ENCODE measurements at places on chromosomes 11 and 22.

DNA sequence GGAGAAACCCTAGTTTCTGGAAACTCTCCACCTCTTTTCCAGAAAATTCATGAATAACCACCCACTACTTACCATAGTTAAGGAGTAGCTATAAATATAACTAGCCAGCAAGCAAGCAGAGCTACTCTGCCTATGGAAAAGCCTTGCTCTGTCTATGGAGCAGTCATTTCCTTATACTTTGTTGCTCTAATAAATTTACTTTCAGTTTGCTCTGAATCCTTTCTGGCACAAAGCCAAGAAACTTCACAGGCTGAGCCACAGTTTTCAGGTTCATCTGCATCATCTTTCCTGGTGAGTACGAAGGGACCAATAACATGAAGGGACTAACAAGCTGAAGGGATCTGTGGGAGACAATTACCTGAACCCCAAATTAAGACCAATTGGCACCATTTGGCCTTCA, 4.6 kb downstream of the OR4C45 start:
- DNase-seq: no peak

GRCh38 chr11:130937051-130937450, 20.8 kb upstream of the SNX19 start:
- no peak for DNase-seq

- DNase-seq: no peak
These were observed 119.4 kb downstream of the ARHGAP8 start for GRCh38 chr22:44871782-44872181.

GRCh38 chr11:126660321-126660720, 304.8 kb downstream of the ST3GAL4 start:
- DNase-seq: no peak

- no peak for DNase-seq
These were observed 410.7 kb upstream of the API5 start for GRCh38 chr11:42901084-42901483.

DNA sequence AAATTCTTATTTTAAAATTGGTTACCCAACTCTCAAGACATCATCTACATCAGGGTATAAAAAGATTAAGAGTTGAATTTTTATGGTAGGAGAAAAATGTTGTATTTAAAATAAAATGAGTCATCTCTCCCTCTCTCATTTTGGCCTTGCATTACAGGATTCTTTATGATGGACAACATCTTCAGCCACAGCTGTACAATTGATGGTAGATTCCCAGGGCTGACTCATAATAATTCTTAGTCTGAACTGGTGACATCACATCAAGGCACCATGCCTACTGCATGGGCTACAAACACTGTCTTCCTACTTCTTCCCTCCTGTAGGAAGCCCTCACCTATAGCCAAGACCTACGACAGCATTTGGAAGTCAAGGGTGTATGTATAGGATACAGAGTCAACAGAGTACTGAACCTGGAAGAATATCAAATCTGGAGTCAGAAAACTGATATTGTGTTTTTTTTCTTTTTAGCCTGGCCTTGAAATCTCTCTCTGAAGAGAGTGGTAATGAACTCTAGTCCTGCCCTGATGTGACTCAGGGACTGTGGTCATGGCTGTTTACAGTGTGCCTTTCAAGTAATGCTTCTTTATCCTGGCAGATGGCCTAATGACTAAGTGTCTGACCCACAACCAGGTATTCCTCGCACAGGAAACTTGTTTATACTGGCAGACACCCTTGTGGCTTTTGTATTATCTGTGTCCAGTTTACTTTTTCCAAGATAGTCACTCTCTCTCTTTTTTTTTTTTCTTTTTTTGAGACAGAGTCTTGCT, 32.5 kb downstream of the MRGPRX2 start:
- no peak for DNase-seq

GRCh38 chr22:46546466-46547178, 9.2 kb upstream of the CELSR1 start:
- DNase-seq: no peak

DNA sequence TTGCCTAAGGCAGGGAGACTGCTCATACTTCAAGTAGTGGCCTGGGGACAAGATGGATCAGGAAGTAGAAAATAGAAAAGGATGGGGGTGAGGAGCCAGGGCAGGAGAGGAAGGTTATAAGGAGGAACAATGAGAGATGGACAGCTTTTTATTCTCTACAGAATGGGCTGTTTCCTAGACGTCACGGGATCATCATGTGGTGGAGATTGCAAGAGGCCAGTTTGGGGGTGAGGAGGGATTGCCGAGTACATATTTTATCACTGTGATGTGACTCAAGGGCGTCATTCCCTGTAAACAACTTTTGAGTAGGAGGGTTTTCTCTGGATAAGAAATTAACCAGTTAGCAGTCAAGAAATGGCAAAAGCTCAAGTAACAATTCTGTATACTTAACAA, 406.3 kb downstream of the ETS1 start:
- DNase-seq: no peak

DNA sequence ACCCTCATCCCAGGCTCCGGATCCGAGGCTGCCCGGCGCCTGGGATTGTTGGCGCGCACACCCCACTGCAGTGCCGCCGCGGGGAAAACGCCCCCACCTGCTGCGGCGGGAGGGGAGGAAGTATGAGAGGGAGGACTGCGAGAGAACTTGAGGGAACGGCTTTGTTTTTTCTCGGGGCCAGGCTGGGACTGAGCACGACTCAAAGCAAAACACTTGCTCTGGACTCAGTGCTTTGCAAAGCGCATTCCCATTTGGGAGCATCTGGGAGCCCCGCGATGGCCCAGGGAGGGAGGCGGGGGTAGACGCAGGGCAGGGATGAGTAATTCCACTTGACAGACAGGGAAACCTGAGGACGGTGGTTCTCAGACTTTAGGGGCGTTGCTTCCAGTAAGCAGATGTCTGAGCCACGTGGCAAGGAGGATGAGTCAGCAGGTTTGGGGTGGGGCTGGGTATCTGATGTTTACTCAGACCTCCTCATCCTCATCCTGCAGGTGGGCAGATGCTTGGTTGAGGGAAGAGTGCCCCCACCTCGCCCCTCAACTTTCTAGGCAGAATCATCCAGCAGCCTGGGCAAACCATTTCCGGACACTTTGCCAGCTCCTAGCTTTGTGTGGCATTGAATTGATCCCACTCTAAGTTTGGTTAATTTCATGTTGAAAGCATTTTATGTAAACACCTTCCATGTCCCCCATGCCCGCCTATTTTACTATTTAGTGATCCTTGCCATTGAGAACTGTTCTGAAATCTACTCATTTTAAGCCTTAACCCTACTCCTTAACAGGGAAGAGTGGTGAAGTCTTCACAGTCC, 1.5 kb downstream of the MIAT start:
- no peak for DNase-seq

- no peak for DNase-seq
These were observed 173.3 kb downstream of the CADM1 start for GRCh38 chr11:115330684-115331482.

DNA sequence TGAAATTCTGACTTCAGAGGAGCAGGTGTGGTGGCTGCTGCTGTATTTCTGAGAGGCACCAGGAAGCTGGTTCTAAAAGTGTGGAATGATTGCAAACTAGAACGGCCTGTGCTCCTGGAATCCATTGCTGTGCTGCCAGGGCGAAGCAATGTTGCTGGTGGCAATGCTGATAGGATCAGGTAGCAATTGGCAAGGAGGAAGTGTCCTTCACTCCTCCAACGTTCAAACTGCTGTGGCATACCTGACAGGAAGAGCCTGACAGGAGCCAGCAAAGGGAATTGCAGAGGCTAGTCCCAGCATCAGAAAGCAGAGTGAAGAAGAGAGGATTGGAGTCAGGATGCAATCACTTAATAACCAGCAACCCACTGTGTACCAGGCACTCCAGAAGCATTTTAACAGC, 118.2 kb downstream of the FAR1 start:
- DNase-seq: no peak

GRCh38 chr22:24117942-24118341, 63.3 kb upstream of the SUSD2 start:
- DNase-seq: no peak

DNA sequence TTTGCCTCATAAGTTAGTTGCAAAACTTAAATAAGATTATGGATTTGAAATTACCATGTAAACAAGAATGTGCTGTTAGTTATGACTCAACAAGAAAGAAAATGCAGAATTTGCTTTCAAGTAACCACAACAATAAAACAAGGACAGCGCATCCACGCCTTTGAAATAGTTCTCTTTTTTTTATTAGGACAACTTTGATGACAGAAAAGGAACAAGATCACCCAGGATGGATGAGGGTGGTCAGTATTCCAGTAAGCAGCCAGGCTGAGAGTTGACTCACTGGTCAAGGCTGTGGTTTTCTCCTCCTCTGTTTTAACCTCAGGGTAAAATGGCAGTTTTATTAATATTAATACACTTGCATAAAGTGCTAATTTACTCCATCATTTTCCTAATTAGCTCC, 544.4 kb downstream of the OPCML start:
- no peak for DNase-seq

DNA sequence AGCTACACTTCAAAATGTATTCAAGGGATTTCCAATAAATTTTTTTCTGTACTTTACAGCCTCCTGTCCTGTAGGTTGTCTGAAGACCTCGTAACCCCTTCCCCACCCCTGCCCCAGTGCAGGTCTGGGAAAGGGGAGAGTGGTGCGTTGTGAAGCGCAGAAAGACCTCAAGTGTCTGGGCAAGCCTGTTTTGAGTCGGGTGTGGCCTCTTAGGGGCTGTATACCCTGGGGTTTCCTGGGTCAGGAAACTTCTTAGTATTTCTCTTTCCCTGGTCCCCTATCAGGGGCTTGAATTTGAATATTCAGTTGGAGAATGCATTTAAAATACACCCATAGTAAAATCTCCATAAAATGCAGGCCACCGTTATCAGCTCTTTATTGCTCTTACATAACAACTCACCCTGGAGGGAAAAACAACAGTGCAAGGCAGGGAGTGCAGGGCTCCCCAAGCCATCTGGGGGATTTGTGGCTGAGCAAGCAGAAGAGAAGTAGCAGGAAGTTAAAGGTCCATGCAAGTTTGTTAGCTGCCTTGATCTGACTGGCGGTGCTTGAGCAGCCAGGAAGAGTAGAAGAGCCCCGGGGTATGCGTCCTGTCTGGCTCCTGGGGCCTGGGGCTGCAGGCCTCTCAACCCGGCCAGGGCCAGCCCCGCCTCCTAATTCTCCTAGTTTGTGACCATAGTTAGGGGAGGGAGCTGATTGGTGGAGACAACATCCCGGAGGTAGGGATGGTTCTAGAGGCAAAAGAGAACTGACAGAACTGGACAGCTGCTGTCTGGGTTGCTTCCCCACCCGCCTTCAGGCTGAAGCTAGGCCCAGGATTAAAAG, 25.7 kb downstream of the ARHGAP1 start:
- no peak for DNase-seq

GRCh38 chr11:134060316-134060715, 8.6 kb upstream of the JAM3 start:
- no peak for DNase-seq

GRCh38 chr11:17595526-17596309, 48.7 kb downstream of the OTOG start:
- peak; percentile 81 for DNase-seq

GRCh38 chr11:20005747-20006146, 154.5 kb downstream of the DBX1 start:
- no peak for DNase-seq

GRCh38 chr11:14819596-14819995, 72.4 kb downstream of the CYP2R1 start:
- no peak for DNase-seq

- DNase-seq: no peak
These were observed 788.7 kb downstream of the OPCML start for GRCh38 chr11:132743601-132744000.

DNA sequence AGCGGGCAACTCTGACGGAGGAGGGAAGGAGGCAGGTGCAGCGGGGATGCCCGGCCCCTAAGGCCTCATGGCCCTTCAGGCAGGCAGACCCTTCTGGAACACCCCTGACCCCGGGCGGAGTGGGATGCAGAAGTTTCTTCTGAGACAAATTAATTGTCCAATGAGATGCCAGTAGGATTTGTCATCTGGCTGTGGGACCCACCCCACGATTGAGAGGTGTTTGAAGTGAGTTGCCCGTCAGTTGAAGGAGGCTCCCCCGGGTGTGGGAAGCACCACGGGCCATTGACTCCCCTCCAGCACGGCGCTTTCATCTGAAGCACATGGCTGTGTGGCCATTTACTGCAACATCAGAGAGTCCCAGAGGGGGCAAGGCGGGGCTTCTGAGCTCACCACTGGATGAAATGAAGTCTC, 527.8 kb downstream of the BRD1 start:
- DNase-seq: peak; percentile 87

DNA sequence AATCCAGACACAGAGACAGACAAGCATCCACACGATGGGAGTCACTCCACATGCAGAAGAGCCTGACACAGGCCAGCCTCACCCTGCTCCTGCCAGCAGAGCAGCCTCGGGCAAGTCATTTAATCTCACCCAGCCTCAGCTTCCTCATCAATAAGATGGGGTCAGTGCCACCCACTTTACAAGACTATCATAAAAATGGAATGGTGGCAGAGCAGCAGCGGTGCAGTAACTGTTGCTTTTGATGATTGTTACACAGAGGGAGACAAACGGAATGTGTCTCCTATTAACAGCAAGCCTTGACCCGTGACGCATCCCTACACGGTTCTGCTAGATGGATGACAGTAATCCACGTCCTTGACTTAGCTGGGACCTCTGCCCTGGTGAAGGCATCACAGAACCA, 26.0 kb upstream of the ARFGAP3 start:
- DNase-seq: no peak

DNA sequence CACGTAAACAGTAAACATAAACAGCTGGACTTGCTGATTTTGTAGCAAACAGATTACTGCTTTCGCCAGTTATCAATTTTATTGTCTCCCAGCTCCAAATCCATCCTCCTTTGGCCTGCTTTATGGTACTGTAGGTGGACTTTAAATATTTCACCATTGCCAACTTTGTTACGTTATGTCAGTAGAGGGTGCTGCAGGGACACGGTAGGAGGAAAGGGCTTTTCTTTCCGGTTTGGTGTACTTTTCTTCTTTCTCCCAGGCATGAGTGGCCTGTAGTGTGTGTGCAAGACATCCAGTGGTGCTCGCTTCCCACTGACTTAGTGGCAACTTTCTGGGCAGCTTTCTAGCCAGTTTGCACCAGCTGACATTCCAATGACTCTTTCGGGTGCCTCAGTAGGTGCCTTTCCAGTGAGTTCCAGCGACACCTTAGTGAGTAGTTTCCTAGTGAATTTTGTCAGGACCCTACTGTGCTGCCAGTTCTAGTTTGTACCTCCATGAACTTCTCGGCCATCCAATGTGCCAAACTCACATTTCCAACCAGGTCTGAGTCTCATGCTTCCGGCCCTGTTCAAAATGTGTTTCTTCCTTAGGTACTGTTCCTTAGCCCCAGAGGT, 267.6 kb upstream of the TENM4 start:
- DNase-seq: no peak

Data from mesenteric fat pad (tissue), 1 donor.